ENCODE measurements at places on chromosomes 7 and 10.

GRCh38 chr7:30776971-30777370 is 5.8 kb downstream of the MINDY4 start:
- DNase-seq = no peak

GRCh38 chr7:30596014-30596641 is 1.4 kb downstream of the GARS1 start:
- no peak for DNase-seq

- no peak for DNase-seq
These were observed 28.9 kb downstream of the MGAM start for GRCh38 chr7:142024547-142024946.

DNA sequence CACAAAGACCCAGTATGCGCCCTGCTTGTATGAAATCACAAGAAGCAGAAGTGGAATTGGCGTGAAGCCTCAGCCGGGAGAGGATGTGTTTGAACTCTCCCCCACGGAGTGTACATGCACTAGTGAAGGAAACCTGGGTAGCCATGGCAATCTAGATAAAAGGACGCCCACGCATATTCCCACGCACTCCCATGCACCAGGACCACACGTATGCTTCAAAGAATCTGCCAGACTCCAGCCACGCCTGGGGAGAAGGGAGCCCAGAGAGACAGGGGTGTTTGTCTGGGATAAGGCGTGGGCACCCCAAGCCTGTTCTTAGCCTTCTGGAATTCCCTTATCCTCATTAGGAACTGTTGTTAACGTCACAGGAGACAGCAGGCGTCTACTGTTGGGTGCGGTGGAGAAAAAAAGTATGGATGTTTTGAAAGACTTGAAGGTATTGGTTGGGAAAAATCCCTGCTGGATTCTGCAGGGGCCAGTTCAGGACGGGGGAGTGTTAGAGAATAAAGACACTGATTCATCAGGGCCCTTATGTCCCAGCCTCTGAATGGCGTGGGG is 28.9 kb upstream of the ECHDC3 start:
- no peak for DNase-seq

DNA sequence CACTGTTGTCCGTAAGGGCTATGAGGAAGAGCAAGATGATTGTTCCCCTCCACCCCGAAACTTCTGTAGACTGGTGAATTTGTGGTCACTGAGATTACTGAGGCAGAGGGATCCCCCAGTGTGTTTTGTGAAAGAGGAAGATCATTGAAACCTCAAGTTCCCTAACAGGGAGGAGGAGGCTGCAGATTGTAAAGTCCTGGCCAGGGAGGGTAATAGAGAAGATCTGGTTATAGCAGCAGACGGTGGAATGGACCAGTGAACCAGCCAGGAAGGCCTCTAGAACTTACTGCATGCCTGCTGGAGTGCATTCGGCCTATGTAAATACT is 31.1 kb downstream of the LMTK2 start:
- DNase-seq = no peak

- no peak for DNase-seq
These were observed 26.6 kb downstream of the WNT8B start for GRCh38 chr10:100489396-100489795.

DNA sequence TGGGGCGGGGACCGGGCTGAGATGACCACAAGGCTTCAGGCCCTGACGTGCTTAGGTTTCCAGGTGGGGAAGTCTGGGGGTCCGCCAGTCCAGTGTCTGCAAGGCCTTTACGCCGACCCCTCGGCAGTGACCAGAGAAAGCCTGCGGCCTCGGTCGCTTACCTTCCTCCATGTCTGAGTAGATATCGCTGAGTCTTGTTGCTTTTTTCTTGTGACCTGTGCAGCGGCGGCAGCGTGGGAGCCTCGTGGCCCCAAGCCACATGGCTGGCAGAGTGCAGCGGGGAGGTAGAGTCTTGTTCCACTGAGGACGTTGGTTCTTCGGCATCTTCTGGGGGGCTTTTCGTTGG is 329 bp downstream of the NOLC1 start:
- no peak for DNase-seq

GRCh38 chr10:70549962-70550458 is 52.5 kb downstream of the PRF1 start:
- DNase-seq = peak; percentile 73

DNA sequence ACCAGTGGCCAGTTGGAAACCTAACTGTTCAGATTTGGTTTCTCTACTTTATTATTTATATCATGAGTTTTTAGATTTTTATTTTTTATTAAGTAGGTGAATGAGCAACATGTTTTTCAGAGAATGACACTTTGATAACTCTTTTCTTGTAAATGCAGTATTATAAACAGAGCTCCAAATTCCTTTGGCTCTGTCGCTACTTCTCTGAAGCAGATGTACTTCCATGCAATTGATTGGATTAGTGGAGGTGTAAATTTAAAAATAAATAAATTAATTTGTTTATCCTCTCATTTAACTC is 34.3 kb upstream of the ICA1 start:
- no peak for DNase-seq

Measured in immature natural killer cell (primary cell).